Glomerular endothelial cell (primary cell): ENCODE measurements at places on chromosomes 5 and 9.

- DNase-seq = no peak
Observed at GRCh38 chr9:18536554-18536953, 62.6 kb downstream of the ADAMTSL1 start.

- DNase-seq = no peak
Observed at GRCh38 chr9:124975131-124975530, 34.2 kb upstream of the GOLGA1 start.

DNA sequence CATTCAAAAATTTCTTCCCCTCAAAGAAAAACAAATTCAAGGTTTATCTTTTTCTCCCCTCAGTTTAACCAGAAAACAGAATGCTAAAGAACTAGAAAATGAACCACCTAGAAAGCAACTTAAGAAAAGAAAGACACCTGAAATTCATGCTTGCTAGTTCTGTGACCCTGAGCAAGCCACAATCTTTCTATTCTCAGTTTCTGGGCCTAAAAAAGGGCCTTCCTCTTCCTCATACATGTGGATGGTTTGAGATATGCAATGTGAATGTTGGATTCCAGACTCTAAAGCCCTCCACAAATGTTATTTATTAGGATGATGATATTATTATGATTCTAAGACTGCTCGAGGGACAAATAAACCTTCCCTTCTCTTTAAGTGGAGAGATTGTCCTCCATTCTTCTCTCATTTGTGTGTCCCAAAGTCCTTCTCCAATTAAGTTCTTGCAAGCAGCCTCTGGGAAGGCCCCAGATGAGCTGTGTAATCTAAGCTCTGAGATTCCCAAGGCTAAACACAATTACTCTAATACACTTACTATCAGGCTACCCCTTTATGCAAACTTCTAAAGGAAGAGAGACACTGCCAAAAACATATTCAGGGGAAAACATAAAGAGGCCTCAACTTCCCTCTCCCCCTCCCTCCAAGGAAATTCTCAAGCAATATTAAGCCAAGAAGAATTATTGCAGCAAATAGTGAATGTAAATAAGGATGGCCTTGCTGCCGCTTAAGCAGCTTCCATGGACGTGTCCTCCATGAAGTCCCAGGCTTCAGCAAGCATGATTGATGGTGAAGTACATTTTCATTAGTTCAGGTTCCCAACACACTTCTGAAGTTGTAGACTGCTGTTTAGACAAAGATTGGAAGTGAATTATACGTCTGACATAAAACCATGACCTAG lies 80.2 kb downstream of the PRKACG start:
- no peak for DNase-seq

DNA sequence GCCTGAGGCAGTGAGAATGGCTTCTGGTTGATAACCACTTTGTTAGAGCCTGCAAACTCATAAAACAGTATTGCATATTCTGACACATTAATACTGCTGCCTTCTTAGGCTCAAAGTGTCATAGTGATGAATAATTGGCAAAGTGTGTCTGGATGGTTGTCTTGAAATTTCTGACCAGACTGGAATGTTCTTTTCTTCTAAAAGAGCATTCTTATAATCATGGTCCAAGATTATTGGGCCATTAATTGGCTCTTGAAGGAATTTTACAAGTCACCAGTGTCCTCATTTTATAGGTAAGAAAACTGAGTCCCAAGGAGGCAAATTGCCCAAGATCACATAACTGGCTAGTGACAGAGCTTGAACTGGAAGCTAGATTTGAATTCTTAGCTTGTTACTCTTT lies 111.7 kb downstream of the PCSK1 start:
- DNase-seq = no peak

- peak; percentile 71 for DNase-seq
Observed at GRCh38 chr9:121059998-121060636, 10.0 kb upstream of the C5 start.

- DNase-seq = no peak
Observed at GRCh38 chr5:157930710-157931109, 71.8 kb upstream of the CLINT1 start.

DNA sequence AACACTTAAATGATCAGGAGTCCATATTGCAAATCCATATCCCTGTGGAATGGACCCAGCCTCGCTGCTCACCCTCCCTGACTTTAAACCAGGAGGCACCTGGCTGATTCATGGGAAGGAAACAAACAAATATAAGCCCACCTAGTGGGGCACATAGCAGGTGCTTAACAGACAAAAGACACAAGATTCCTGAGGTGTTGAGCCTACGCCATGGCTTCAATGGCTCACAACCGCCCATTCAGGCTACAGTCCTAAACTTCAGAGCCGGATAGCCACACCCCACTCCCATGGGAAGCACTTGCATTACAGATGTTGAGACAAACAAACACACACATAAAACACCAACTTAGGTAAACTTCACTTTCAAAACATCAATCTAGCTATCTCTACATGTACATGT lies 359.9 kb downstream of the ICE1 start:
- no peak for DNase-seq

GRCh38 chr5:174151599-174152181 lies 106.2 kb downstream of the NSG2 start:
- DNase-seq = no peak

GRCh38 chr5:80672140-80672736 lies 17.5 kb upstream of the DHFR start:
- no peak for DNase-seq

- no peak for DNase-seq
Observed at GRCh38 chr9:20398536-20399338, 223.6 kb downstream of the MLLT3 start.

- no peak for DNase-seq
Observed at GRCh38 chr5:61878471-61878870, 427.5 kb upstream of the KIF2A start.

DNA sequence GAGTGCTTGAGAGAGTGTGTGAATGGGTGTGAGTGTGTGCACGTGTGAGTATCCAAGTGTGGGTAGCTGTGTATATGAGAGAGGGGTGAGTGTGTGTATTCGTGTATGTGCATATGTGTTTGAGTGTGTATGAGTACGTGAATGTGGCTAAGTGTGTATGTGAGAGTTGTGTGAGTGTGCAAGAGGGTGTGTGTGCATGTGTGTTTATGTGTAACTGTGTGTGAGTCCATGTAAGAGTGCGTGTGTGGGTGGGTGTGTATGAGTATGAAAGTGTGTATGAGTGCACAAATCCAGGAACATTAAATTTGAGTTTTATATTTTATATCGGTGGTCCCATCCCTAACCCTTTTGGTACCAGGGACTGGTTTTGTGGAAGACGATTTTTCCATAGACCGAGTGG lies 156.4 kb downstream of the TENT4A start:
- DNase-seq = no peak

DNA sequence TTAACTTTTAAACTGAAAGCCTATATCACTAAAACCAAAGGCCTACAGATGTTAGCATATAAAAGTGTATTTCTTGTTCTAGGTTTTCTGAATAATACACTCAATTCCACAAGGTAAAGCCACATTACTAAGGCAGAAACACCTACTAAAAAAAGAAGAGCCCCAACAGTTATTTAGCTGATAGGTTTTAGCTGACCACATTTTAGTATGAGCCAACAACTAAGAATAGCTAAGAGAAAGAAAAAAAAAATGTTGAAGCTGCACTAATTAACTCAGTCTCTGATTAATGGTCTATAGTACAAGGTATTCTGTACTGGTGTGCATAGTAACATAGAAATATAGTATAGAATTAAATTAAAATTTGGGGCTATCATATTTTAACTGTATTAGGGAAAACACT lies 23.5 kb downstream of the ZFR start:
- DNase-seq = no peak

DNA sequence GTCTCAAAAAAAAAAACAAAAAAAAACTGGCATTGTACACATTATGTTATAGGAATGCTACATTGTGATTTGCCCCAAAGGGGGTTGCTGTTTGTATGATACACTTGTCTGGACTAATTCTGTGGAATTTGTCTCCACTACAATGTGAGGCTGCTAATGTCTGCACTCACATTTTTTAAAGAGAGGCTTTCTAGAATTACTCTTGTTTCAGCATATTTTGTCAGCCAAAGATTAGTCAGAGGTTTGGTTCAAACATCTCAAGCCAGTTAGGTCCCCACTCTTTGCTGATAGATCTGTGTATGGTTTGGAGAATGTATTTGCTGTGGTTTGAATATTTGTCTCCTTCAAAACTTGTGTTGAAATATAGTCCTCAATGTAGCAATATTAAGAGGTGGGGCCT lies 59.3 kb upstream of the ZNF169 start:
- no peak for DNase-seq

- no peak for DNase-seq
Observed at GRCh38 chr9:17367035-17367434, 211.8 kb upstream of the SH3GL2 start.

DNA sequence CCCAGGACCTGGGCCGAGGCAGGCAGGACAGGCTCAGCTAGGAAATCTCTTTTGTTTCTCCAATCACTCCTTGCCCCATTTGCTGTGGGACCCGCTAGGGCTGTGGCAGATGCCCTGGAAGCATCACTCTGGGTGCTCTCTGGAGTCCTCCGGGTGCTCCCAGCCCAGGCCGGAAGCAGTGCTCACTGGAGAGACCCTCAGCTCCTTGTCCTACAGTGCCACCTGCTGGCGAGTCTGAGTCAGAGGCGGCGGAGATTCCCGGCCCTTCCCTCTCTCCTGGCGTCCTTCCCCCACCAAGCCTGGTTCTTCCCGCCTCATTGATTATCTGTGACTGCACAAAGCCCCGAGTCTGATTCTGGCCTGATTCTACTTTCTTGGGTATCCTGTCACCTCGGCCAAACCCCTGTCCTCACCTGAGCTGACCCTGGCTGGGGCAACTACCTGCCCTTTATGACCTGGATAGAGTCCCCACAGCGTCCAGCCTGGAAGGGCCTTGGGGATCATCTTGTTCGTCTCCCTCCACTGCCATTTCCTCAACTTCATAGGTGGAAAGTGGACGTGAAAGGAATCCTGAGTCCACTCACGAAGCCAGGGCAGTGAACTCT lies 7.3 kb upstream of the BARHL1 start:
- DNase-seq = peak; percentile 23

GRCh38 chr5:160760008-160760407 lies 92.0 kb downstream of the ATP10B start:
- no peak for DNase-seq
